ENCODE measurements at places on chromosomes 11 and 22.

- DNase-seq = no peak
Observed at GRCh38 chr11:115199481-115200069, 304.6 kb downstream of the CADM1 start.

GRCh38 chr22:23393721-23394320, 186.3 kb downstream of the IGLL1 start:
- no peak for DNase-seq

DNA sequence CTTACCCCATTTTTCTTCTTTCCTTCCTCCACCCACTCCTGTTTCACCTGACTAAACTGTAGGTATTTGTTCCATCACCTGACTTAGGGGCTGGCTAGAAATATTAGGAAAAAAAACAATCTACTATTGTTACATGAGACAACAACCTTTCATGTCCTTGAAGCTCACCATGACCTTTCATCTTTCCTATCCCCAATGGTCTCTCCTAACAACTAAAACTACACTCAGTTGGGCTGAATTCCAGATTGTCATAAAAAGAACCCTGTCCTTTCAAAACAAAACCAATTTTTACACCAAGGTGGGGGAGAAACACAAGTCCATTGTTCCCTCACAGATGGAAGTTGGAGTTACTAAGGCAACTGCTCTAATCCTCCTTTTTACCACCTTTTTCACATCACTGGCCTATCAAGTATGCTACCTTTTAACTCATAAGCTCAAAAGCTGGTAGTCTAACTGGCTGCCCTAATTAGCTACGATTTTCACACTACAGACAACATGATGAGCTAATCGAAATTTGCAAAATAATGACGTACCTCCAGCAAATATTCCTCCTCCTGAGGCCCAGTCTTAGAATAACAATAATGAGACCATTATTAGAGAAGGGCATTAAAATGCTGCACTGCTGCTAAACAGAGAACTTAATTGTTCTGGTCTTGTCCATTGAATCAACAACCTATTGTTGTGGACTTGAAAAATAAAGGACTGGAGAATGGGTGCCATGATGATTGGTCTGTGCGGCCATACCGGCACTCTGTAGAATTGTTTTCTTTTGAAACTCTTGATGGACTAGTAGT, 46.5 kb upstream of the SOX6 start:
- DNase-seq = no peak

- DNase-seq = no peak
Observed at GRCh38 chr11:117189191-117189940, 9.8 kb upstream of the TAGLN start.

DNA sequence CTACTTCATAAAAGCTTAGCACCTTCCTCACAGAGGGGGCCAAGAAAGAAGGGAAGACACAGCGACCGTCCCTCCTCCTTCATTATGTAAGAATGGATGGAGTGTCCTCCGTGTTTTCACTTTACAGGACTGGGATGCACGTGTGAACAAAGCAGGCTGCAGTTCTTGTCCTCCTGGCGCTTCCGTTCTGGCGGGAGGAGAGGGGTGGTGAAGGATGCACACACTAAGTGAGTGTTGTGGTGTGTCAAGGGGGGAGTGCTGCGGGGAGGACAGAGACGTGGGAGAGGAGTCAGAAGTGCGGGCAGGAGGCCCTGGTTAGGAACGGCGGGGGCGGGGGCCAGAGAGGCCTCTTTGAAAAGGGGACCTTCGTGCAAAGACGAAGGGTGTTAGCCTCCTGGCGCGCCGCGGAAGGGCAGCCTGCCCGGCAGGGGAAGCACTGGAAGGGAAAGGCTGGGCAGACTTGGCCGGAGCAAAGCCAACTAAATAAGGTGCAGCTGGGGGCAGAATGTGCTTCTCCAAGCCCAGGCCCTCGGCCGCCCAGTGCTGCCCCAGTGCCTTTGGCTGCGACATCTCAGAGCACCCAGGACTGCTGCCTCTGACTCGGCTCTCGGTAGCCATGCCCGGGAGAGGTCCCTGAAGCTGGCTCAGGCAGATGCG, 27.0 kb upstream of the IGSF9B start:
- DNase-seq = no peak

- no peak for DNase-seq
Observed at GRCh38 chr11:3161720-3162409, 3.2 kb downstream of the OSBPL5 start.

DNA sequence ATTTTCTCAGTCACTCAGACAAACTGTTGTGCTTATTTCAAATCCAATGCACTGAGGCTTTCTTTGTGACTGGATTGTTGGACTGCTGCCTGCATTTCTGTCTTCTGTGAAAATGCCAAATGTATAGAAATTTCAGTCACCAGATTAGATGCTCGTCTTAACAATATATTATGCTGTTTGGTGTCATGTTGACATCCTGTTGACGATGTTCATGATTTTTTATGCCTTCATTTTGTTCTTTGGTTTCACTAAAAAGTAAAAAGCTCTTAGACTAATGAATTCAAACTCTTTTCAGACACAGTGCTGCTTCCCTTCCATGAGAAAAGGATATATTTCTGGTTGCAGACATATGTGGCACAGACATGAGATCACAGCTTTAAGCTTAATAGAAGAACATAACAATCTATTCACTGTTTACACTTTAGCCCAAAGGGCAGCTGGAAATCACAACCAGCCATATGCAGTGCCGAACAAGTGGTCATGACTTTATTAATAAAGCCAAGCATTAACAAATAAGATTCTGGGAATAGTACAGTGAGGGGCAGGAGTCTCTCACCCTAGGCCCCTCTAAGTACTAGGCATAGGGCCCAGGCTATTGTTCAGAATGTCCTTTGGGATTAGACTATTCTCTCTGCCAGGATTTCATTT, 9.4 kb upstream of the SOX6 start:
- no peak for DNase-seq

DNA sequence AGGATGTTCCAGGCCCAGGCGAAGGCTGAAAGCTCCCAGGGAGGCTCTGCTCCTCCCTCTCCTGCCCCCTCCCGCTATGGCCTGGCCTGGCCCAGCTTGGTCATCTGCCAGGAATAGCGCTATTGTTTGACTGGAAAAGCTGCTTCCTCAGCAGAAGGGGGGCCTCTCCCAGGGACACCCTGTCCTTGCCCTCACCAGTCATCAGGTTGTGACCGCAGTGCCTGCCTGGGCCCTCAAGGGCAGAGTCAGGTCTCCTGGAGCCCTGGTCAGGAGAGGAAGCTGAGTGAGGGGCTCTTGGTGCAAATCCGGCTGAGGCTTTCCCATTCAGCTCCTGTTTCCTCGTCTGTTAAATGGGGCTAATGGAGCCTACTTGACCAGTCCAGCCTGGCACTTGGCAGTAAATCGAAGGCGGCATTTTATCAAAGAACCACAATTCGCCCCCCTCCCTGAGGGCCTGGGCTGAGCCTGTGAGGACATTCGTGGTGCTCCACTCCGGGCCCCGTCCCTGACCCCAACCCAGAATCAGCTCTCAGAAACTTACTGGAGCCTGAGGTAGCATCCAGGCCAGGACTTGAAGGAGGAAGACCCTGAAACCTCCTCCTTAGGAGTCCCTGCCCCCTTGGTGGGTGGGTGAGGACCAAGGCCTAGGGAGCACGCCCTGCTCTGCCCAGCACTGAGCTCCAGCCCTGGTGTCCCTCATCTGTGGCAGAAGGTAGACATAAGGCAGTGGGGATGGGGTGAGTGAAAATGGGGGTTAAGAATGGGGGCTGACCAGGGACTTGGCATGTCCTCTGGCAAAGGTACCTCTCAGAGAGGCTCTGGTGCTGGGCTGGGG, 2.0 kb upstream of the CASTOR1 start:
- DNase-seq = no peak

GRCh38 chr11:65300621-65301275, 13.9 kb upstream of the CDC42EP2 start:
- DNase-seq = no peak

DNA sequence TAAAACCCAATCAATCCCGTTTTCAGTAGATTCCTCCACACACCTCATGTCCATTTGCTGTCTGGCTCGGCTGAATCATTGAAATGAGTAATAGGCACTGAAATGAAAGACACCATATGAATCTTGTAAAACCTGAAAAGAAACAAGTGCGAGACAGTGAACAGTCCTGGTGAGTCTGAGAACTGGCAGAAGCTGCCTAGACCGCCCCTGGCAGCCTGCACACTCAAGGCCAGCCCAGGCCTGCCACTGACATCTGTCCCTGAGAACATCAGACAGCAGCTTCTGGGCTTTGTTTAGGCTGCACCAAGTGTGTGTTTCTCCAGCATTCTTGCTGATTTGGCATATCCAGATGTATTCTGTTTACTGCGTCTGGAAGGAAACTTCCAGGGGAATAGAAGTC, 44.8 kb downstream of the ENDOD1 start:
- DNase-seq = peak; percentile 78

- DNase-seq = no peak
Observed at GRCh38 chr22:30949934-30950660, 18.5 kb downstream of the MORC2 start.

DNA sequence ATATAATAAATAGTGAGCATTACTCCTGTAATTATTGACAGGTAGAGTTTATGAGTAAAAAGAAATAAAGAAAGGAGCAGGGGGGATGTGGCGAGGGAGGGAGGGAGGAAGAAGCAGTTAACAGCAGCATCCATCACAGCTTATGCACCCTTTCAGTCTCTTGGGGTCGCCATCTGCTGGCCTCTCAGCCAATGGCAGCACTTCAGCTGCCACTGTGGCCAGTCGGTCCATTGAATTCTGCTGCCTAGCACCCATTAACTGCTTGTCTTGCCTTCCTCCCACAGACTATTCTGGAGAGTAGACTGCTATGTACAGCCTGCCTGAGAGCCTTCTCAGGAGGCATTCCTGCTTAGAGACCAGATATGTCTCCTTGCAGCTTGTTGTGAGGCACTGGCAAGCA, 388.3 kb downstream of the TENM4 start:
- DNase-seq = no peak

- DNase-seq = no peak
Observed at GRCh38 chr11:57131080-57131790, 50.5 kb upstream of the LRRC55 start.

All from HS-5 (cell line).